ENCODE measurements at places on chromosomes 6 and 20.

- no peak overlapping the region for H3K4me3 ChIP-seq
- H3K36me3 ChIP-seq: no peaks in the 10 kb centered on the region
- no peak for DNase-seq
- no peaks in the 10 kb centered on the region for H3K4me1 ChIP-seq
- H3K27ac ChIP-seq: no peak overlapping the region
- no peaks in the 10 kb centered on the region for H3K27me3 ChIP-seq
Measured at GRCh38 chr6:88588938-88589337, 374.5 kb downstream of the RNGTT start.

- no peaks in the 10 kb centered on the region for H3K4me1 ChIP-seq
- H3K27ac ChIP-seq: no peak overlapping the region
- no peak for DNase-seq
- H3K27me3 ChIP-seq: no peaks in the 10 kb centered on the region
- H3K36me3 ChIP-seq: no peaks in the 10 kb centered on the region
- no peak overlapping the region for H3K4me3 ChIP-seq
Measured at GRCh38 chr6:9983168-9983567, 431.7 kb downstream of the TFAP2A start.

- DNase-seq: peak; percentile 69
- H3K36me3 ChIP-seq: no peaks in the 10 kb centered on the region
- peak overlapping the region; percentile 12 for H3K27ac ChIP-seq
- no peaks in the 10 kb centered on the region for H3K4me1 ChIP-seq
- no peak overlapping the region for H3K4me3 ChIP-seq
- H3K27me3 ChIP-seq: no peaks in the 10 kb centered on the region
Measured at GRCh38 chr20:5621305-5621704, 128.9 kb upstream of the SHLD1 start.

DNA sequence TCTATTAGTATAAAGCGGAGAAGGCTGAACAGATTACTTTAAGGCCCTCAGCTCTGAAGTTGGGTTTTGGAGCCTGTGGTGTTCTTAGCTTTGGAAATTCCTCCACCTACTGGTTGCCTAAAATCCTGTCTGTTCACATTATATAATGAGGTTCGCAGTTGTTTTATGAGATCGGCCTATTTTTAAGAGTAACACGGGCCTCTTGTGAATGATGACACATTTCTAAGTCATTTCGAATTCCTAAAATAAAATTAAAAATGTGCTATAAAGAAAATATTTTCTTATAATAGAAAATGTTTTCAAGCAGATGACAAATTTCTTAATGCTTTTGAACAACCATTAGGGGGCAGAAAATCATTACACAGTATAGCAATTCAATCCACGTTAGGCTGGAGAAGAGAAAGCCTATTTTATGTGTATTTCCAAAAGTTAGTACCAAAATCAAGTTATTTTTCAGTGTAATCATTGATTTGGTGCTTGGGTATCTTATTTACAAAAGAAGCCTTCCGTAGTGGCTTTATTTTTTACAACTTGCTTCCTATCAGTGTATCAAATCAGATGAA, 15.8 kb upstream of the FAM8A1 start:
- no peaks in the 10 kb centered on the region for H3K4me1 ChIP-seq
- H3K27me3 ChIP-seq: no peaks in the 10 kb centered on the region
- no peak overlapping the region for H3K4me3 ChIP-seq
- no peak for DNase-seq
- no peaks in the 10 kb centered on the region for H3K36me3 ChIP-seq

- H3K36me3 ChIP-seq: no peaks in the 10 kb centered on the region
- H3K4me3 ChIP-seq: no peak overlapping the region
- no peak overlapping the region for H3K27ac ChIP-seq
- no peak for DNase-seq
- no peaks in the 10 kb centered on the region for H3K27me3 ChIP-seq
Measured at GRCh38 chr6:11852061-11852651, 73.6 kb upstream of the ADTRP start.

DNA sequence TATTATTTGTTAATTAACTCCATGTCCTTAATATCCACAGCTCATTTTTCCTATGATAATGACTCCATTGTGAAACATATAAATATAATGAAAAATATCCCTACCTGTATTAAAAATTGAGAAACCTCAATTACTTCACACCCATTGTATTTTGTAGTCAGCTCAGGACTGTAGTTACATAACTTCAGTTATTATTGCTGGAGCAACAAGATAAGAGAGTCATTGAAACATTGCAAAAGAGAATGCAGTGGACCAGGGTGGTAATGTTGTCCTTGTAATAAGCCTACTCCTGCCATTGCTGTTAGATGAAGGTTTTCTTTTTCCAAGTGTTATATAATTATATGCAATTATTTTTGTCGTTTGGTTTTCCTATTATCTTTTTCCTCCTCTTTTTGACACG, 184.4 kb downstream of the PRL start:
- no peaks in the 10 kb centered on the region for H3K36me3 ChIP-seq
- H3K27ac ChIP-seq: no peak overlapping the region
- H3K4me3 ChIP-seq: no peak overlapping the region
- H3K27me3 ChIP-seq: no peaks in the 10 kb centered on the region

- no peaks in the 10 kb centered on the region for H3K27me3 ChIP-seq
- no peak overlapping the region for H3K27ac ChIP-seq
Measured at GRCh38 chr6:119960456-119960855, 610.9 kb upstream of the MAN1A1 start.
